SJCRH30 (cell line): ENCODE measurements at places on chromosomes 13 and 19. TPM values are rescaled to one million over a fixed set of nuclear protein-coding genes. Genes with fewer than 3 reads are reported as not detected.

The NOVA2 gene
- 0.02 TPM in 1 of 2 replicates, not detected in the other for total RNA-seq

The OR7A5 gene
- not detected in 2 replicates for total RNA-seq

The FREM2 gene
- 4.3 and 4.7 TPM in 2 replicates for total RNA-seq

DNA sequence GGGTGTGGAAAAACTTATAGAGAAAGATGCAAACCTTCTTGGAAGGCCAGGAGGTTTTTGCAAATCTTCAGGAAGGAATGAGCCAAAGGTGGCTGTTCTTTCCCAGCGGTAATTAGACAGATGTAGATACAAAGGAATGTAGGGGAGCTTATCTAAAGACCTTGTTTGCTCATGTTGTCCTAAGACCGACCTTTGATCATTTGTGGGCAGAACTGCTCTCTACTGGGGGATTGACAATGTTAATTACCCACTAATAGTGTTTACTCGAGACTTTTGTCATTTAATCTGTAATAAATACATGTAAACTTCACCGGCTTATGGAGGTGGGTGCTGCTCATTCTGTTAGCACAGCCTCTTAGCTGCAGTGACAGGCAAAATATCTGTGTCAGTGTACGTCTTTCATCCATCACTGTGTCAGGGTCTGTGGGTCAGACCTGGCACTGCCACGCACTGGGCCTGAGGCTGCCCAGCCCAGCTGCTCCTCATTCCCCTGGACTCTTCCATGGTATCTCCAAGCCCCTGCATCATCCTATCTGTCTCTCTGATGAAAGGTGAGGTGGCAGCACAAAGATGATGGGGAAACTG lies 68.3 kb downstream of the ZNF431 start:
- DNase-seq, result no peak

DNA sequence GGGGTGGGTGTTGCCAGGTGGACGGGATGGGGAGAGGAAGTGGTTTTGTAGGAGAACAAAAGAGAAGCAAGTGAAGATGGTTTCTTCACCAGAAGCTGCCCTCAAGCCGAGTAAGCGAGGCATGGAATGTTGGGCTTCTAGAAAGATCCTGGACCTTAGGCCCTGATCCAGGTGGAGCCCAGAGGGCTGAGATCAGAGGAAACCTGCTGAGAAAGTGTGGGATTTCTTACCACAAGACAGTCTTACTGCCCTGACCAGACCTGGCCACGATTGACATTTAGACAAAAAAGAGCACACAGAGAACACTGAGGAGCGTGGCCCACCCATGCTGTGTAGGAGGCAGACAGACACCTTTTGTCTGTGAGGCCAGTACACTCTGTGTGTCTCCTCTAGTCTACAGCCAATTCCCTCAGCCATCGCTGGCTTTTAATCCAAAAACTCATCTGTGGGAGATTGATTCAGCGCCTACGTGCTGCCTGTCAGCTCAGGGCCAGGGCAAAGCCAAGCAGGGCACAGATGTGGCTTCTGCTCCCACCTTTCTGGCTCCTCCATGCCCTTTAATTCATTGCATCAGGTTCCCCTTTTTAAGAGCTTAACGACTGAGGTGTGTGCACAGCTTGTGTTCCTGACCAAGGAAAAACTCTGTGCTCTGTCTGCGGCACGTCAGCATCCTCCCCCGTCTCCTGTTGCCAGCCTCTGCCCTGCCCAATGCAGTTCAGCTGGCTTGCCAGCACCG lies 123.3 kb downstream of the AKAP11 start:
- no peak for DNase-seq

DNA sequence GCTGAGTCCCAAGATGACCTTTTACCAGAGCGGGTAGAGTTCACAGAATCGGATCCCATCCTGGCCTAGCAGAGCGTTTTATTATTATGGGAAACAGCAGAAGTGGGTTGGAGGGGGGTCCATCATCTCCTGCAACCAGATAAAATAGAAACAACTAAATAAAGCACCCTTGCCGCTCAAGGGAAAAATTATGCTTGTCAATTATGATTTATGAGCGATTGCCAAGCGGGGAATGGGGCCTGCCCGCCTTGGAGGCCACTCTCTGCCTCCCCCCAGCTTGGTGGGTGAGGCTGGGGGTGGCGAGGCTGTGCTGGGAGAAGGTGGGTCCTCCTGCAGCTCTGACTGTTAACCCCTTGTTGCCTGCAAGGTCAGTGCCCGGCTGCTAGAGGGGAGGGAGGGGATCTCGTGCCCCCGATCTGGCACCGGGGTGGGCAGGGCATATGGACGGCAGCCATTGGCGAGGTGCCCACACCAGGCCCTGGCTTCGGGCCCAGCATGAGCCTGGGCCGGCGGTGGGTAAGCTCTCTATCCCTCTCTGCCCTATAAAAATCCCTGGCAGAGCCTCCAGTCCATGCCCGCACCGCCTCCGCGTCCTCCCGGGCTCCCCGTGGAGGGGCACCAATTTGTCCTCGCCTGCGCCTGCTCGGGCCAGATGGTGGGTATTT lies 129.1 kb downstream of the URI1 start:
- DNase-seq, result no peak

GRCh38 chr19:28633319-28634018 lies 579.5 kb downstream of the UQCRFS1 start:
- peak; percentile 75 for DNase-seq

DNA sequence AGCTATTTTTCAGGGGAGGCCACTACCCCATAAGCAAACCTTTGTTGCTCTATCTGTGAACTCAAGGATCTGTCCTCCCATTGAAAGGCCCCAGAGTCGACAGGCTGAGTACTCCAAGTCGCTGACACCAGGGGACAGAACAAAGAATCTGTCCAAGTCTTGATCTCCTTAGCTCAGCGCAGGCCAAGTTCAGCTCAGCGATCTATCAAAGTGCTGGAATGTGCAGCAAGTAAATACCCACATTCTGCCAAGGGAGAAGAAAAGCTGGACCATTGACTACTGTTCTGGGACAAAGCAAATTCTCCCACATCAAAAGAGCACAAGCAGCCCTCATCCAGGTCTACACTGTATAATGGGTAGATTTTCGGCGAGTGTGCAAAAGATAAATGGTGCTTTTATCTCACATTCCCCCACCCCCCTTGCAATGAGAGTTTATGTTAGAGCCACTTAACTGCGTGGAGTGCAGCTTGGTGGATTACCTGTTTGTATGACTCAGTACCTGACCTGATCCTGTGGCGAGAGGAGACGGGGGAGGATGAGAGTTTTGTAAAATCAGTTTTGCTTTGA lies 391.7 kb upstream of the SGCG start:
- DNase-seq, result no peak

DNA sequence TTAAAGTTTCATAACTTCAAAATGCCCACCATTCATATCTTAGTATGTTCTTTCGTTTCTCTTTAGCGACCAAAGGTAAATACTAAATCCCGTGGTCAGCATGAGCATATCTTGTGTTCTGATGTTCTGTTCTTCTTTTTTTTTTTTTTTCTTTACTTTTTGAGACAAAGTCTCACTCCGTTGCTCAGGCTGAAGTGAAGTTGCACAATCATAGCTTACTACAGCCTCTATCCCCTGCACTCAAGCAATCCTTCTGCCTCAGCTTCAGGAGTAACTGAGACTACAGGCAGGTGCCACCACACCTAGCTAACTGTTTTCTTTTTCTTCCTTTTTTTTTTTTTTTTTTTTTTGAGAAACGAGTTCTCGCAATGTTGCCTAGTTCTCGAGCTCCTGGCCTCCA lies 60.9 kb upstream of the ATP12A start:
- DNase-seq, result no peak
